ENCODE measurements at places on chromosomes 7 and 10.

DNA sequence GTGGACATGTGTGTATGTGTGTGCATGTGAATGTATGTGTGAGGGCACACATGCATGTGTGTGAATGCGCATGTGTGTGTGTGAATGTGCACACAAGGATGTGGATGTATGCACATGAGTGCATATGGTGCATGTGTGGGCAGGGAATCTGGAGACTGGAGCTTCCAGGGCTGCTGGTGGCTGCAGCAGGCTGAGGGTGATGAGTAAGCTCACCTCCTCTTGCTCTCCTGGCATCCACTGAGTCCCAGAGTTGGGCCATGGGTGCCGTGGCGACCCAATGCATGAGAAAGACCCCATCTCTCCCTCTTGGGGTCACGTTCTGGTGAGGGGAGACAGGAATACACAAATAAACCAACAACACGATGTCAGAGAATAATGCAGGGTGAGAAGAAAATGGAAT, 33.3 kb upstream of the COL13A1 start:
- no peak for DNase-seq

- no peak for DNase-seq
Observed at GRCh38 chr7:55237156-55237893, 127.8 kb upstream of the LANCL2 start.

GRCh38 chr7:87105401-87105800, 45.9 kb upstream of the ELAPOR2 start:
- DNase-seq = no peak

- DNase-seq = no peak
Observed at GRCh38 chr7:28738412-28738811, 219.7 kb downstream of the TRIL start.

- no peak for DNase-seq
Observed at GRCh38 chr7:80537091-80537490, 25.2 kb upstream of the GNAT3 start.

DNA sequence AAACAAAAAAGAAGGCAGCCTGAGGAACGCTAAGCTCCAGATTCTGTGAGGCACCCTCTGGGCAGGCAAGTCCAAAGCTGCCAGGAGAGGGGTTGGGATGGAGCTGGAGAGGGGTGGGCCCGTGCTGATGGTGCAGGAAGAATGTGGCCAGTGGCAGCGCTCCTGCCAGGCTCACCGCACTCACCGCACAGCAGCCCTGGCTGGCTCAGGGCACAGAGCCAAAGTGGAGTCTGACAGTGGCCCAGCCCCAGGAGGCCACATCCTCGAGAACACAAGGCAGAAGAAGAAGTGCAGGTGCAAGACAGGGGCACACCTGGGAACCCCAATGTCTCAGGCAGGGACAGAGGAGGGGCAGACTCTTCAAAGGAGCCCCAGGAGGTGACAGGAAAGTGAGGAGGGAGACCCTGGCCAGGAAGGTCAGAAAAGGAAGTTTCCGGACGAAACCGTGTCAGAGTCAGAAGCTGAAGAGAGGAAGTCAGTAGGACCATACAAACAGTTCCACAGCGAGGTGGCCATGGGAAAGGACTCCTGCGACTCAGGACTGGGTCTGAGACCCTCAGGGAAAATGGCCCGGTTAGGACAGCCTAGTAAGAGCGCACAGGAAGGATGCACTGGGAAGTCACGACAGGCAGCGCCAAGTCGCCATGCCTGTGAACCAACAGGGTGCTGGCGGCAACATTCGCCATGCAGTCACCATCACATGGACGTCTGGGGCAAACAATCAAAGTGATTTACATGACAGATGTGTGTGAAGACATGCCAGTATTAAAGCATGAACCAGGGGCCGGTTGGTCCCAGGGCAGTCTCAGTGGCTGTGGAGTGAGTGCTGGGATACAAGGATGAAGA, 54.4 kb downstream of the COBL start:
- no peak for DNase-seq

GRCh38 chr10:23433701-23434100, 5.2 kb upstream of the OTUD1 start:
- no peak for DNase-seq

DNA sequence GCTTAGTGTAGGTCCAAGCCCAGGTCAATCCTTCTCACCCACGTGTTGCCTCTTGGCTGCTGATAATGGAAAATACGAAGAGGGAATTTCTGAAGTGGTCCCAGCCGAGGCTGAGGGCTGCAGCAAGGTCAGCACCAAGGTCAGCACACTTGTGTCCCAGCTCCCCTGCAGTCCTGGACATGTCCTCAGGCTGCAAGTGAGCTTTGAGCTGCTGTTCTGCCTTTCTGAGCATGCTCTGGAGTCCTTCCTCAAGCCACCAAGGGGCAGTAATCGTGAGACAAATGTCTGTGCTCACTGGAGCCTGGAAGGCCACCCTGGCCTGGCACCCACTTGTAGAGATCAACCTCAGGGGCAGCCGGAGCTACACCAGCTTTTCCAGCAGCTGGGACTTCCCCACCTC, 28.3 kb downstream of the DRGX start:
- no peak for DNase-seq

DNA sequence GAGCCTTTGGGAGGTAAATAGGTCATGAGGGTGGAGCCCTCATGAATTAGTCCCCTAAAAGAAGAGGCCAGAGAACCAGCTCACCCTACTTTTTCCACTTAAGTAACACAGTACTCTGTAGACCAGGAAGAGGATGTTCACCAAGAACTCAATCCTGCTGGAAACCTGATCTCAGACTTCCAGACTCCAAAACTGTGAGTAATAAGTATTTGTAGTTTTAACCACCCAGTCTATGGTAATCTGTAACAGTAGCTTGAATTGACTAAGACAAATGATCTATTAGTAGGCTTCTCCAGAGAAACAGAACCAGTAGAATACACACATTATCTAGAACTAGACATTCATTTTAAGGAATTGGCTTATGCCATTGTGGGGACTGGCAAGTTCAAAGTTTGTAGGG, 51.5 kb downstream of the ANKMY2 start:
- no peak for DNase-seq

DNA sequence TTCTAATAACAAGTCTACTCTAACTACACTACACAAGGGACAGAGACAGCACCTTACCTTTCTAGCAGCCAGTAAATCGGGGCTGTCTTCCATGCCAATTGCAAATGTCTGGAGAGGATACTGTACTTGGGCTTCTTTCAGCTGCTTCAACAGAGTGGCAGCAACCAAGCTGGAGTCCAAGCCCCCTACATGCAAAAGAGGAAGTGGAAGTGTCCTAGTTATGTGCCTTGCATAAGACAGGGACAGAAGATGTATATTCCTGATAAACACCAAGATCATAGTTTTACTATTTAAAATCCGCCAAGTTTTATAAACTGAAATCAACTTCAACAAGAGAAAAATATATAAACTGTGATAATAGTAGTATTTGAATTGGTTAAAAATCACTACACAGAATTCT, 14.0 kb downstream of the ASNS start:
- no peak for DNase-seq

DNA sequence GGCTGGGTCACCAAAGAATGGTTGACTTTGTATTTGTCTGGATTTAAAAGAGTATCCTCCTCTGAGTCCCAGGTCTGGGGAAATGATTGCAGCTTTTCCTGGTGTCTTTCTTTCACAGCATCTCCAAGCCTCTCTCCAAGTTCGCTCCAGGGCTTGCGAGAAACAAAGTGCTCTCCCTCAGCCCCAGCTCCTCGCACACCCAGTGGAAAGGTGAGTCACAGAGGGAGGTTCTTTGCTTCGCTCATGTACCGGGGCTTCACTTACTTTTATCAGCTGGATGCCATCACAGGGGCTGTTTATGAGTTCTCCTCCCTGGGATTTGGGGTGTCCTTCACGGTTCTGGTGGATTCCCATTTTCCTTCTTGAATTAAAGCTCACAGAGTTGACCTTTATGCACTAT, 252.2 kb upstream of the PLPP4 start:
- no peak for DNase-seq

DNA sequence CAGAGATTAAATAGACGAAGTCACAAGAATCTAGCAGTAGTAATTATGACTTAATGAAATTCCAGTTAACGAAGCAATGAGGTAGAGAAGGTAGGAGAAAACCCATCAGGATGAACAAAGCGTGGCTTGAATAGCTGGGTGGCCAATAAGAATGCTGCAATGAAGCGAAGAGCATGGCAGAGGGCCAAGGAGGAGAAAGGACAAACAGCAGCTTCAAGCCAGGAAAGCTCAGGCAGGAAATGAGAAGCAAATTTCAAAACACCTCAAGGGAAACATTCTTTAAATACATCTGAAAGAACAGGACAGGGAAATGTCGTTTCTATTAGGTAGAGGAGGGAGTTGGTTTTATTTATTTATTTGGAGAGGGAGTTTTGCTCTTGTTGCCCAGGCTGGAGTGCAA, 122.5 kb downstream of the KIAA1217 start:
- no peak for DNase-seq
